AG08395 (cell line): ENCODE measurements at places on chromosomes 7 and 10.

DNA sequence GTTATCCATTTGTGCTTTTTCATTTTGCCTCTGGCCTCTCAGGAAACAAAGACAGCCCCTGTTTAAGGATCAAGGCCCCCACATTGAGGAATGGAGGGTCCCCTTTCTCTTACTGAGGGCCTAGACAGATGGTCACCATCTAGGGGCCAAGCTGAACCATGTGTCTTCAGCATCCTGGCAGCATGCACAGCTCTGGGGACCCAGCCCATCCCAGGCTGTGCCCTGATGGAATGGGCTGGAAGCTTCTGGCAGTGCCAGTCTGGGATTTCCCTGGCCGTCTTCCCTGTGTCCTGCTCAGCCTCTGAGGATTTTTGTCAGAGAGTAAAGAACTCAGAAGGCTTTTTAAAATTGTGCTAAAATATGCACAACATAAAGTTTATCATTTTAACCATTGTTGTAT, 116.8 kb downstream of the ITIH5 start:
- DNase-seq, result no peak

DNA sequence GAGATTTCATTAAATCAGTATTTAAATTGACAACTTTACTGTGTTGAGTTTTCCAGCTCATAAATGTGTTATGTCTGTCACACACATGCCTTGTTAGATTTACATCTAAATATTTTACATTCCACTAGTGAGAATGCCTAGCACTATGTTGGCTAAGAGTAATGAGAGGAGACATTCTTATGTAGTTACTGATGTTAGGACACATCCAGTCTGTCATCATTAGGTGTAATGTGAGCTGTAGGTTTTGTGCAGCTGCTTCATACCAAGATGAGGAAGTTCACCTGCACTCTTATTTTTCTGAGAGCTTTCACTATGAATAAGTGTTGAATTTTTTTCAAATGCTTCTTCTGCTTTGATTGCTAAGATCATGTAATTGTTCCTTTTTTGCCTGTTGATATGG, 218.0 kb upstream of the IGFBP3 start:
- DNase-seq, result peak; percentile 59

- DNase-seq, result peak; percentile 10
Observed at GRCh38 chr7:149561072-149561471, 63.5 kb upstream of the ZNF746 start.

GRCh38 chr10:96047004-96047649, 3.7 kb downstream of the CCNJ start:
- DNase-seq, result no peak

DNA sequence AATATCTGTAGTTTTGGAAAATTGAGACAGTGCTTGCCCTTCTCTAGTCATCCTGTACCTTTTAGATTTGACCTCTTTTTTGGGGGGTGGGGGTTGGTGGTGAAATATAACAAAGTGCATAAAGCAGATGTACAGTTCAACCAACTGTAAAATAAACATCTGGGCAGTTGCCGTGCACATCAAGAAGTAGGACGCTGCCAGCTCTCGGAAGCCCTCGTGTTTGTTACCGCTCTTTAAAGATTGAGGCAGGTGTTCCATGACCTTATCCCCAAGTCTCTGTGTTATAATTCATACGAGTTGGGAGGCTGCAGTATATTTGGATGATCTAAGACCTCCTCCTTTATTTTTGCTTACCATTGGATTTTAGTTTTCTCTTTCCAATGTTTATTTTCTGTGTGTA, 55.1 kb downstream of the SDK1 start:
- no peak for DNase-seq

DNA sequence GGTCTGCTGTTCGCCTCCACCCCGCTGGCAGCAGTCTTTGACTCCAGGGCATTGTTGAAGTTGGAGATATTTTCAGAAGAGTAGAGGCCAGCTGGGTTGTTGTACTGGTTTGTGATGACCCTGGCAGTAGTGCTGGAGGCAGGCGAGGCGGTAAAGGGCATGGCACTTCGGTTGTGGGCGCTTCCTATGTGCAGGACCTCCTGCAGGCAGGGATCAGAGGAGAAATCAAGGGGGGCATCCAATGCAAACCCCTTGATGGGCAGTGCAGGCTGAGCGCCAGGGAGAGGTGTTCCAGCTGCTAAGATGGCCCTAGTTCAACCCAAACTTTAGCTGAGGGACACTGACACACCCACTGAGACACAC, 27.0 kb downstream of the PDLIM1 start:
- DNase-seq, result no peak

GRCh38 chr10:128242641-128243040, 116.4 kb upstream of the MKI67 start:
- no peak for DNase-seq

GRCh38 chr7:110569486-110570205, 521.3 kb upstream of the LRRN3 start:
- no peak for DNase-seq

DNA sequence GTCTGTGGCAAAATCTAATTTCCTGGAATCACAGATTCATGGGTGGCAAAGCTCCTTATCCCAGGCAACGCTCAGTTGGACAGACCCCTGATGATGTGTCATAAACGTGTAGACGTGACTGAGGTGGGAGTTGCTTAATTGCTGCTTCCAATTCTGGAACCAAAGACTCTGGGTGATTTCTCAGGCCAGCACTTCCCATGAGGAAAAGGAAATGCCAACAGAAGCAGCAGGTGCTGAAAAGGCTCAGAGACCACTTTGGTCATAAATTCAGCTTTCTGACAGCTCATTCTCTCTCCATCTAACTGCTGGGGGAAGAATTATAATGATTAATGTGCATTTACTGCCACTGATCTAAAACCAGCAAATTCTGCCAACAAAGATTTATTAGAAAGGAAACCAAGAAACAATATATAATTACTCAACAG, 88.7 kb downstream of the OSBPL3 start:
- no peak for DNase-seq

DNA sequence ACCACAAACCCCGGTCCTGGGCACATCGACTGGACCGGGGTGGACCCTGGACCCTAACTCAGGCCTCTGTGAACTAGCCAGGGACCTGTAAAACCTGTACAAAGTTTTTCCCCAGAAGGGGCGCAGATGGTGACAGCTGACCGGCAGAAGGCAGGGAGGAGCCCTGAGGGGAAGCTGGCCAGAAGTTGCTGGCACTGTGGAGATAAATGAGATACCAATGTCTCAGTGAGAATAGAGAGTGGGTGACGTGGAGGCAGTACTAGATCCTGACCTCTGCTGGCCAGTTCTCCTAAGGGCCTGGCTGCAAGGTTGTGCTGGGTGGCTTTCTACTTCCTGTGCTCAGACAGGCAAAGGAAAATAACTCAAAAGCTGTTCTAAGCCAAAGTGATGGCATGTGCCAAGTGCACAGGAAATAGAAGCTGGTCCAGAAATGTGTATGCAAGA, 10.6 kb upstream of the TSPAN14 start:
- DNase-seq, result peak; percentile 42

GRCh38 chr7:875051-875450, 1.3 kb upstream of the GET4 start:
- no peak for DNase-seq

- peak; percentile 69 for DNase-seq
Observed at GRCh38 chr7:47143339-47143738, 438.6 kb downstream of the TNS3 start.

GRCh38 chr7:66146701-66147100, 32.1 kb downstream of the CRCP start:
- peak; percentile 63 for DNase-seq

GRCh38 chr10:71893920-71894319, 42.9 kb upstream of the PSAP start:
- no peak for DNase-seq

- DNase-seq, result peak; percentile 79
Observed at GRCh38 chr10:76382381-76382851, 951.0 kb downstream of the LRMDA start.

- DNase-seq, result no peak
Observed at GRCh38 chr10:131815266-131816156, 85.3 kb upstream of the PPP2R2D start.

GRCh38 chr10:46995234-46995633, 84.0 kb downstream of the PTPN20 start:
- DNase-seq, result no peak

DNA sequence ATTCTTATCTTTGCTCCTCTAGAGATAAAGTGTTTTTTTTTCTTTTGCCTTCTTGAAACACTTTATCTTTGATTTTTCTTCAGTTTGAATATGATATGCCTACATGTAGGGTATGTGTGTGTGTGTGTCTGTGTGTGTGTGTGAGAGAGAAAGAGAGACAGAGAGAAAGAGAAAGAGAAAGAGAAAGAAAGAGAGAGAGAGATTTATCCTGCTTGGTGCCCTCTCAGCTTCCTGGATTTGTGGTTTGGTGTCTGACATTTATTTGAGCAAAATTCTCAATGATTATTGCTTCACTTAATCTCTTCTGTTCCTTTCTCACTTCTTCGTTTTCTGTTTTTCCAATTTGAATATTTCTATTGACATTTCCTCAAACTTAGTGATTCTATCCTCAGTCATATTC, 60.3 kb downstream of the RAB18 start:
- DNase-seq, result no peak

GRCh38 chr10:117631276-117632145, 89.0 kb downstream of the EMX2 start:
- no peak for DNase-seq

GRCh38 chr7:116583653-116584052, 58.8 kb downstream of the CAV1 start:
- no peak for DNase-seq
